ENCODE measurements at places on chromosomes 2 and 18. TPM values are rescaled to one million over a fixed set of nuclear protein-coding genes. Genes with fewer than 3 reads are reported as not detected.

IMMT gene
- polyA plus RNA-seq: 35.2 TPM

ALPI gene
- 0.03 TPM for polyA plus RNA-seq

PLA2R1 gene
- polyA plus RNA-seq: 3.2 TPM

POMC gene
- polyA plus RNA-seq: 6.5 TPM

TNS1 gene
- polyA plus RNA-seq: 245 TPM

CCL20 gene
- 0.40 TPM for polyA plus RNA-seq

FTCDNL1 gene
- 3.4 TPM for polyA plus RNA-seq
